ENCODE measurements at places on chromosomes 5 and 9.
A peak's percentile ranks its signal among the peaks of the same experiment; 100 is the strongest.

- DNase-seq = peak; percentile 60
Observed at GRCh38 chr9:33924978-33925797, 108.2 kb downstream of the UBE2R2 start.

DNA sequence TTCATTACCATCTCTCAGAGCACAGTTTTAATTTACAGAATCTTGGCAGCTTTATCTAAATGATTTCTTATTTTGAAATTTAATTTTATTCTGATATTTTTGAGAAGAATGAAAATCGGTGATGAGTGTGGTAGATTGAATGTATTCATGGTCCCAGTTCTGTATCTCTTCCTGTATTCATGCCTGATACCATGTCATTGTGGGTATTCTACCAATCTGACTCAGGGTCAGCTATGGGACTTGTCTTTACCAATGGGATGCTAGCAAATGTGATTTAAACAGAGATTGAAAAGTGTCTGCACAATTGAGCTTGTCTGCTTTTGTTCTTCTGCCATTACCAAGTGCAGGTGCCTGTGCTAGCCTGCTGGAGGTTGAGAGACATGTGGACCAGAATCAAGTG lies 17.8 kb upstream of the ZNF618 start:
- DNase-seq = no peak

DNA sequence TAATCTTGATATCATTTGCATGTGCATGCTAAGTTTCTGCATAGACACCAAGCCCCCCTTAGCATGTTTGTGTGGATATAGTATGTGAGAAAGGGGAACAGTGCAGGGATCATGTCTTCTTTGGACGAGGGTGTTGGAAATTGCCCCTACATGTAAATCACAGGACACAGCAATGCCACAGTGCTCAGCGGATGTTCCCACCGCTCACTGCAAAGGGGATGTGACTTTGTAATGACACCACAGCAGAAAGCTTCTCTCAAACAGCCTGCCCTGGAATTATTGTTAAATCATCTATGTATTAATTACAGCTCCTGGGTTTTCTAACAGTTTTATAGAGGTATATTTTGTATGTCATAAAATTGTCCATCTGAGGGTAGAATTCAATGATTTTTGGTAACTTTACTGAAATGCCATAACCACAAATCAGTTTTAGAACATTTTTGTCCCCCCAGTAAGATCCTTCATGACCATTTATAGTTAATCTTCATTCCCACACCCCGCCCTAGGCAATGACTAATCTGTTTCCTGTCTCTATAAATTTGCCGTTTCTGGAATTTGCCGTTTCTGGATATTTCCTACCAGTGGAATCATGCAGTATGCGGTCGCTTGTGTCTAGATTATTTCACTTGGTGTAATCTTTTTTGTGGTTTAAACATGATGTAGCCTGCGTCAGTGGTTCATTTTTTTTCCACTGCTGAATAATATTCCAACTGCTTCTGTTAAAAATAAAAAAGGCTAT lies 648.5 kb upstream of the WWC1 start:
- DNase-seq = no peak

DNA sequence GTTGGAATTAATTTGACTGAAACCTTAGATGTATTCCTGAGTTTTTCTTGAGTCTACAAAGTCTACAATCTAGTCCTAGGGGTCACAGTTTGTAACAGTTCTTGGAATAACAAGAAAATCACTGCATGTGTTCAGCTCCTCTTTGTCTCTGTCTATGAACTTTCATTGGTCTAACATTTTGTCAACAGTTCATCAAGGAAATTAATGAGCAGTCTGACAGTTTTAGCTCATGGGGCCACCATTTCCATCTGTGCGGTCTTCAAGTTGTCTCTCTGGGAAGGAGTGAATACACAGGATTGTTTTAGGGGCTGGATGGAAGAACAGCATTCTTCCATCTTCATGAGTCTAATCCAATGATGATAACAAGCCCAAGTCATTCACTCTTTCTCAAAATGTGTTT lies 276.4 kb downstream of the TMEM167A start:
- no peak for DNase-seq

DNA sequence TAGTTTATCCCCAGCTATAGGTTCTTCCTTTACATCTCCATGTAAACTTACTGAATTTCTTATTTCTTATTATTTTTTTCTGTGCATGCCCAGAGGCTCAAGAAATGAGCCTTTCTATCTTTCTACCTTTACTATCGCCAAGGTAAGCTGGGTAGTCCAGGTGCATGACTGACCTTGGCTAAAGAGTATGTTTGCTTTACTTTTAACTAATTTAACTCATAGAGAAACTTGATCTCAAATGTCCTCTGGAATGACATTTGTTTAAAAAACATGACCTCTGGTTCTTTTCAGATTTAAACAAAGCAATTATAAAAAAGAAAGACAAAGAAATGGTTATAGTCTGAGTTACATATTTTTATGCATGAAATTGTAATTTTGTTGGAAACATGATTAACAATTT lies 397 bp downstream of the C6 start:
- DNase-seq = no peak

- DNase-seq = no peak
Observed at GRCh38 chr5:68037546-68037945, 178.0 kb upstream of the PIK3R1 start.

DNA sequence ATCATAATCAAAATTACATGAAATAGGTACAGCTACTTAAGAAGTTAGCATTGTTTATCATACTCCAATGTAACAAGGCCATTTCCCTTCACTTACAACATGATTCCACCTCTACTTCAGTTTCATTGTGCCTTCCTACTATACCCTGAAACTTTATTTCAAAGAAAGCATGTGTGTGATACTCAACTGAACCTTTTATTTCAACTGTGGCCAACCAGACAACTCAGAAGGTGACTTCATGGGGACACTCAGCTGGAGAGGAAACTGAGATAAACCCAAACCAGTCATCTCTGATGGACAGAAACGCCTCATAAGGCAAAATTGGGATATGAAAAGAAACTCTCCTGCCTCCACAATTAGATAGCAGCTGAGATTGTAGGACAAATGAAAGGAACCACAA lies 5.9 kb upstream of the TTC23L start:
- DNase-seq = no peak
